Glomerular endothelial cell (primary cell): ENCODE measurements at places on chromosomes 5 and 9. TPM values are rescaled to one million over a fixed set of nuclear protein-coding genes. Genes with fewer than 3 reads are reported as not detected.

TMEM174 gene
- not detected in 2 replicates for total RNA-seq

TIMD4 gene
- not detected in 2 replicates for total RNA-seq

DNA sequence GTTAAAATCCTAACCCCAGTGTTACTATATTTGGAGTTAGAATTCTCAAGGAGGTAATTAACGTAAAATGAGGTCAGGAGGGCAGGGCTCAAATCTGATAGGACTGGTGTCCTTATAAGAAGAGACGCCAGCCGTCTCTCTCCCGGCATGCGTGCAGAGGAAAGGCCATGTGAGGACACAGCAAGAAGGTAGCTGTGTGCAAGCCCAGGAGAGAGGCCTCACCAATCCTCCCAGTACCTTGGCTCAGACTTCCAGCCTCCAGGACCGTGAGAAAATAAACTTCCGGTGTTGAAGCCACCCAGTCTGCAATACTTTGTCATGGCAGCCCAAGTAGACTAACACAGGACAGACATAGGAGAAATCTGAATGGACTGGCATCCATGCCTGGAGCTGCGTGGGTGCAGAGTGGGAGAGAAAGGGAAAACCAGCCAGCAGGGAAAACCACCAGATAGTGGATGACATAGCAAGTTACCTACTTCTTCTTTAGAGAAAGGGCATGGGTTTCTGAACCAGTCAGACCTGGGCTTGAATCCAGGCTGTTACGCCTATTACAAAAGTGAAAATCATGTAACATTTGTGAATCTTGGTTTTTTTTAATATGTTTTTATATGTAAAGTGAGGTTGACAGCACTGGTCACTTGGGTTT, 89.2 kb downstream of the FSTL4 start:
- no peak for DNase-seq

- DNase-seq, result no peak
Measured at GRCh38 chr5:101370181-101370580, 467.1 kb upstream of the ST8SIA4 start.

DNA sequence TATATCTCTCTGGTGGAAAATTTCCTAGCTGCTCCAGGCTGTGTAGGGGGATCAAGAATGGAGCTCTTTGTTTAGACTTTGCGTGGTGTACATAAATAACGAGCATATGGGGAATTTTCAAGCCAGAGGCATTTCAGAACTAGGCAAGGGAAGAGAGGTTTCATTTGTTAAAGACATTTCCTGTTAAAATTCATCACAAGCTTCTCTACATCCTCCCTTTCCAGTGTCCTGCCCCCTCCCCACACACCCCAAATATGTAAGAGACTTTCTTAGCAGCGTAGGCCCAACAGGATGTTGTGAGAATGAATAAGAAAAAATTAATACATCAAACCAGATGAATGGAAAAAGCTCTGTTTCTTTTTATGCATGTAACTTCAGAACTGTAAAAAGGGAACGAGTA, 150.3 kb downstream of the GPBP1 start:
- DNase-seq, result no peak

DNA sequence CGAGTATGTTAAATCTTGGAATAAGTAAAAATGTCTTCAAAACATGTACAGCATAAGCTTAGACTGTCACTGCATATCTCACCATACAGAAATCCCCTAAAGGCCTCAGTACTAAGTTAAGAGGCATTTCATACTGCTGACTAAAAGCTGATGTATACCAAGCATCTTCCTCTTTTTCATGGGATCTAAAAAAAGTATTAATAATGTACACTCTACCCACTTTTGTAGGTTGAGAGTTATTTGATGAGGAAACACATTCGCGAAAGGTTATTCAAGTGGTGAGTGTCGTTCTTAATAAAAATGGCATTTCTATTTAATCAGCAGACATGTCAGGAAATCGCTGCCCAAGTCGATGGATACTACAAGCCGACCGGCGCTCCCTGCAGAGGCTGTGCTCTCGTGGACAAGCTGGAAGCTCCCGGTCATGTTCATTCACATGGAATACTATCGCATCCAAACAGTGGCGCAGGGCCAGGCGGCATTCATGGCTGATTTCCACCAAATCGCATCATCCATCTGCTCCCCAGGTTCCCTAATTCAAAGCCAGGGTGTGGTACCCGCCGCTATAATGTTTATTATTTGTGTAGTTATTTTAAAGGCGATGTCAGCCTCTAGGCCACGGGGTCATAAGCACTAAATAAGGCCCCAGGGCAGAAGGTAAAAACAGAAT, 724 bp downstream of the SGTB start:
- no peak for DNase-seq

- DNase-seq, result no peak
Measured at GRCh38 chr9:128155736-128156500, 4.1 kb upstream of the BBLN start.

- no peak for DNase-seq
Measured at GRCh38 chr5:157342822-157343402, 77.0 kb downstream of the CYFIP2 start.

DNA sequence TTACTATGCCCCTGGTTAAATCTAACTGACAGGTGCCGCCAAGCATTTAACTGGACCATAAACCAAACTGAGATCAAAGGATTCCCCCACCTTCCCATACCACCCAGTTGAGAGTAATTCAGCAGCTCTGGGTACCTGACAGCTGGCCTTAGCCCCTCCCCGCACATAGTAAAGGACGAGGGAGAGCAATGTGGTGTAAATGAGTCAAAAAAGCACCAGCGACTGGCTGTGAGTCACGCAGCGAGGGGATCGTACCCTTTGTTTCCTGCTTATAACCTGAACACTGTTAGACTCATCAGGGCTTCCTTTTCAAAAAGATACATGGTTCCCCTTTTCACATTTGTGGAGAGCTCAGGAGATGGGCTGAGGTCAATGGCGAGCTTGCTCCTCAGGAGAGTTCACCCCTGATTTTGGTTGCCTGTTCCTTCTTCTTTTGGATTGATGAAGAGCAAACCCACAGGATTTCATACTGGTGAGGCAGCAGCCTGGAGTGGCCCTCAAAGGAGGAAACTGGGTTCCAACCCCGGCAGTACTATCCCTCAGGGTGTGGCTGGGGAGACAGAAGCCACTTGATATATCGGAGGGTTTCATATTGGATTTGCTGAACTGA, 71.5 kb downstream of the ANKRD33B start:
- DNase-seq, result no peak

DNA sequence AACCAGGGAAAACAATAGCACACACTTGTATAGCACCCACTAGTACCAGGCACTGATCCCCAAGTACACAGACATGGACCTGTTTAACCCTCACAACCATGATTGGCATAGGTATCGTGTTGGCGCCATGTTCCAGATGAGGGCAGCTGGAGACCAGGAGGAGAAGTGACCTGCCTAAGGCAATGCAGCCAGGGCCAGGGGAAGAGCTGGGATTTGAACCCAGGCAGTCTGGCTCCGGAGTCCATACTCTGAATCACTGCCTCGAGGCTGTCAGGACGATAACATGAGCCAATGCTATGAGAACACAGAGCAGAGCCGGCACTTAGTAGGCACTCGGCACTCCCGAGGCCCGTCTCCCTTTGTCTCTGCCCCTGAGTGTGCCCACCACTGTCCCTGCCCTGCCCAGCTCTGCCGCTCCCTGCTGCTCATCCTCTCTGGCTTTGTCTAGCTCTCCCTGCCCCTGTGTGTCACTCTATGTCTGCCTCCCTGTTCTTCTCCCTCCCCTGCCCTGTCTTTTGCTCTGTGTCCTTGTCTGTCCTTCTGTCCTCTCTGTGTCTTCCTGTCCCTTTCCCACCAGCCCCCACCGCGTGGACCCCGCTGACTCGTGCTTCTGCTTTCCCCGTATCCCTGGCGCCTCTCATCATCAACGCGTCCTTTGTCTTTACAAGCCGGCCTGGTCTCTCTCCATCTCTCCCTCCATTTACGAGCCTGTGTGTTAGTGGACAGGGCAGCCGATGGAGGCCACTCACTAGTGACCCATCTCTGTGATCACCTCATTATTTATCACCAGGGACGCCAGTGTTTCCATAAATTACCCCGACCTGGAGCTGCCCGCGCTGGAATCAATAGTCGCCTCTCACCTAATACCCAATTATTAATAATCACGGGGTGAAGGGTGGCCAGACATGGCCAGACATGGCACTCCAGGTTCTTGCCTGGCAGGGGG, 99.4 kb upstream of the MVB12B start:
- no peak for DNase-seq
